ENCODE measurements at places on chromosomes 5 and 9.

GRCh38 chr9:131707733-131708157 is 32.1 kb downstream of the RAPGEF1 start:
- no peak for DNase-seq

GRCh38 chr9:134968823-134969090 is 51.0 kb upstream of the FCN1 start:
- no peak for DNase-seq

DNA sequence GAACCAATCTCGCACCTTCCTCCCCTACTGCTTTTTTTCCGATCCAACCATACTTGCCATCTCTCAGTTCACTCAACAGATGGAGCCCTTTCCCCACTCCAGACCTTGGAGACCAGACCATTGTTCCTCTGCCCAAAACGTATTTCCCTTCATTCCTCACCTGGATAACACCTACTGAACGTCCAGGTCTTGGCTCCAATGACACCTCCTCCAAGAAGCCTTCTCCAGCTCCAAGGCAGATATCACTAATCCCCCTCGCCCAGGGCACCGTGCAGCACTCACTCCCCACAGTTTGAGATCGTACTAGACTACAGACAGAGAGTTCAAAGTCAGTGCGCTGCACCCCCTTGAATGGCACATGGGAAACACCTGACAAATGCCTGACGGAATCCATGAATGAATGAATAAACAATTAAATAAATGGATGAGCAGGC is 47.1 kb upstream of the AKNA start:
- peak; percentile 87 for DNase-seq

DNA sequence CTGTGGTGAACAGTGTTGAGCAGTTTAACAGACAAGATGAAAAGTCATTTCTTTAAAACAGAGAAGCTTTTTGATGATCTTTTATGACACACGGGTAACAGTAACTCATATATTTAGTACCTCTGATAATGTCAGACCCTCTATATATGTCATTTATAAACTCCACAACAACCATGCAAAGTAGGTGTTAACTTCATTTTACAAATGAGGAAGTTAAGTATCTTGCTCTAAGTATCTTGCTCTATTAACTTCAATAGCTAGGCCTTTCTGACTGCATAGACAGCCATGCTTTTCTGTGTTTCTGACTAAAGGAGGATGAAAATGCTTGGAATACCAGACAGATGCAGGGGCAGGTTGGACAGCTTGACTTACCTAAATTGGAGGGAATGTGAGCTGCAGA is 1.8 kb downstream of the NUDT2 start:
- no peak for DNase-seq

- no peak for DNase-seq
These were observed 84.4 kb downstream of the HTR4 start for GRCh38 chr5:148569948-148570347.

DNA sequence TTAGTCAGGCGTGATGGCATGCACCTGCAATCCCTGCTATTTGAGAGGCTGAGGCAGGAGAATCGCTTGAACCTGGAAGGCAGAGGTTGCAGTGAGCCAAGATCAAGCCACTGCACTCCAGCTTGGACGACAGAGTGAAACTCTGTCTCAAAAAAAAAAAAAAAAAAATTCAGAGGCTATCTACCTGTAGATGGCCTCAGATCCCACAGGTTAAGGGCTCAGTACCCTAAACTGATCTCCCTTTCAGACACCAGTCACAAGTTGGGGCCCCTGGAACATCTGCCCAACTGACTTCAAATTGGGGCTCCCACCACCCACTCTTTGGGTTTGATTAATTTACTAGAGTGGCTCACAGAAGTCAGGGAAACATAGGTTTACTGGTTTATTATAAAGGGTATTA is 65.4 kb upstream of the ERCC6L2 start:
- no peak for DNase-seq

DNA sequence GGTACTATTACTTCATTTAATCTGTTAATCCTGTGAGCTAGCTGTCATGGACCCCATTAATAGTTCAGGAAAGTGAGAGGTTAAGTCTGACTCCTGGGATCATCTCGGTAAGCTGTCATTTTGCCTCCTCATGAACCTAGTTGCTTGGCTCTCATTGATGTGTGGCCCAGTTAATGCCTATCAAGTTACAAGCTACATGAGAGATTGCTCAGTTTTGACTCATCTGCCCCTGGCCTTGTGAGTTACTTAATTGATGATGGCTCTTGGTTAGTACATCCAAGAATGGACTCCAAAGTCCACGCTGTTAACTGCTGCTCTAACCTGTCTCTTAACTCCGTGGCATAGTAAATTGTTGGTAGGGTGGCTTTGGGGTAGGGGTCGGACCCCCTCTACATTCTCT is 23.9 kb downstream of the LARP1 start:
- no peak for DNase-seq

- no peak for DNase-seq
These were observed 17.4 kb upstream of the FYB1 start for GRCh38 chr5:39236718-39237117.

DNA sequence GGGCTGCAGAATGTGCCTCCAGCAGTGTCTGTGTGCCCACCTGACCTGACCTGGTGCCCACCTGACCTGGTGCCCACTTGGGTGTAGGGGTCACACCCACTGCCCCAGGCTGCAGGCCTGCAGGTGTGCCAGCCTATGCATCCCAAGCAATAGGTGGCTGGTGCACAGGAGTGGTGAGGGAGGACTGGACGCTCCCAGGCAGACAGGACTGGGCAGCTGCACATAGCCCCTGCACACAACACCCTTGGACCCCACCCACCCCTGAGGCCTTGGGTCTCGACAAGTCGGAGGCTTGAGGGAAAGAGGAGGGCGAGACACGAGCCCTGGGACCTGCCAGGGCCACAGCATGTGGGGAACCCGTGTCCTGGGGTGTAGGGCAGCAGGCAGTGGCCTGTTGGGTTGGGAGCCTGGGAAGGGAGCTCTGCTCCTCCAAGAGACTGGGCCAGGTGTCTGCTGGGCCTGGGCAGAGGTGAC is 10.8 kb upstream of the NRARP start:
- no peak for DNase-seq

DNA sequence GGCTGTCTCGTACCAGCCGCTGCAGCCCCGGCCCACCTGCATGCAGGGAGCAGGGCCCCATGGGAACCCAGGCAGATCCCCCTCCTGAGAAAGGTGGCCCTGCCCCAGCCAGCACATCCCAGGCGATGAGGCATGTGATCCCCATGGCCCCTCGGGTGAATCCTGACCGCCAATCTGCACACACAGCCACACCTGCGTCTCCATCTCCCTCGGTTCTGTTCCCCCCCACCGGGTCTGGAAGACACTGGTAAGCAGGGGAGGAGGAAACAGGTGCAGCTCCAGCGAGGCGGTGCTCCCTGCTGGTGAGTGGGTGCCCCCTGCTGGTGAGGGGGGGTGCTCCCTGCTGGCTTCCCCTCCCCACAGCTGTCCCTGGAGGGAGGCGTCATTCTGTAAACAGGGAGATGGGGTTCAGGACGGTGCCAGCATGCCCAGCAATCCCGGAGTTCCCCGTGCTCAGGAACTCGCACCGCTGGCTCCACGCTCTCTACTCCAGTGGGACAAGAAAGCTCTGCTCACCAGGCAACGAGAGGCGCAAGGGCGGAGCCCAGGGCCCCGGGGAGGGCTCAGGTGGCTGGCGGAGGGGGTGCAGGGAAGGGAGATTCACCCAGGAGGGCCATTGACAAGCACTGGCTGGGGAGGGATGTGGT is 28.4 kb upstream of the SLC12A7 start:
- DNase-seq: peak; percentile 93

GRCh38 chr5:160938532-160938931 is 86.5 kb upstream of the ATP10B start:
- DNase-seq: peak; percentile 50

GRCh38 chr9:5764130-5764868 is 68.6 kb downstream of the ERMP1 start:
- DNase-seq: no peak

DNA sequence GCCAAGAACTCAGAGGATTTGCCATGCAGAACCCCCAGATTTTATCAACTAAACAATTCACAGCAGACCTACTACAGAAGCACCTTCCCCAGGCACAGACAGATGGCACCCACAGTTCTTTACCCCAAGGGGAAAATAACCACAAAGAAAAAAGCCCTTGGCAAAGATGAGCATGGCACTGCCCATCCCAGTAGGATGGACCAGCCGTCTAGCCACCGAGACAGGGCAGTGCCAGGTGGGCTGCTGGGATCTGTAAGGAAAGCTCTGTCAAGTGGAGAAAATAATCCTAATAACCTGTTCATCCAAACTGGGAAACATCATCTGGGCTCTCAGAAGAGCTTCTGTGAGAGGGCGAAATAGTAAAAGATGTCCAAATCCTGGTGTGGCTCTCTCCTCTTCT is 130.0 kb downstream of the COL23A1 start:
- DNase-seq: no peak

GRCh38 chr9:2022560-2022959 is 7.4 kb downstream of the SMARCA2 start:
- DNase-seq: no peak

- peak; percentile 33 for DNase-seq
These were observed 1.6 kb downstream of the C9orf152 start for GRCh38 chr9:110206389-110206788.

DNA sequence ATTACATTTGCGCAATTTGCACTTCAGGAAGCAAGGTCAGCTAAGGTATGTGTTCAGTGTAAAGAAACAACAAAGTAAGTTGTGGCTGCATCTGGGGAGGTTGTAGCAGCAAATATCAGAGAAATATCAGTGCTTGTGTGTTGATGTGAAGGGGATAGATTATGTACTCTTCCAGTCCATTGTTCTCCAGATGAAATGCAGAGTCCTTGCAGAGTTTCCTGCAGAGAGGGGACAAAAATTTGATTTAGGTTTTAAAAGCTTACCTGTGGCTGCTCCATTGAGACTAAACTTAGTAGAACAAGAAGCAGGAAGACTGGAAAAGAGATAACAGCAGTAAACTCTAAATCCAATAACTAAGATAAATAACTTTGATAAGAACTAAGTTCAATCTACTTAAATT is 952.2 kb downstream of the CDH18 start:
- no peak for DNase-seq

- DNase-seq: no peak
These were observed 5.6 kb downstream of the RBM27 start for GRCh38 chr5:146208916-146209522.
